ACHN (cell line): ENCODE measurements at places on chromosomes 7 and 10.
A peak's percentile ranks its signal among the peaks of the same experiment; 100 is the strongest.

DNA sequence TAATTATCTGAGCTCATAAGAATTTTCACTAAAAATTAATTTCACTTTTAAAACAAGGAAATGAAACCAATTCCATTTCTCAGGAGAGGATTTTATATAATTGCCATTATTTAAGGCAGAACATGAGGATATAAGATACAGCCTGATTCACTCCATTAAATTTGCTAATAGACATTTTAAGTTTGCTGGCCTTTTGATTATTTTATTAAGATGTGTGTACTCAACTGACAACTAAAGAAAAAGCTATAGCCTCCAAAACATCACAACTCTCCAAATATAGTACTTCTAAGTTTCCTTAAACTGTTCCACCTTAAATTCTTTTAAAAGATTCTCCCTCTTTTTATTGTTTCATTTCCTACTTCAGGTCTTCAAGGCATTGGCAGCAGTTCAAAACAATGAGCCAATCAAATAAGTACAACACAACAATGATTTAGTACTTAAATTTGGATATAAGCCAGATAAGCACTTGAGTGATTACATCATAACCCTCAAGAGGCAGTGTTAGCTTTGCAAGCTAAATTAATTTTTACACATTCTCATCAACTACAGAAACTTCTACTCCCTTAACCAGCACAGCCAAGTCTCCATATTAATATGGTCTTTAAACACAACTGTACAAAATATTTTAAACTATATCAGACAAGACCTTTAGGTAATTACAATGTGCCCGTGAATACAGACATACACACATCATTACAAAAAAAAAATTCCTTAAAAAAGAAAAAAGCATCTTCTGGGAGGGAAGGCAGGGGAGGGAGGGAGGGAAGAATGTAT is 121.8 kb downstream of the KMT2C start:
- DNase-seq = peak; percentile 94

DNA sequence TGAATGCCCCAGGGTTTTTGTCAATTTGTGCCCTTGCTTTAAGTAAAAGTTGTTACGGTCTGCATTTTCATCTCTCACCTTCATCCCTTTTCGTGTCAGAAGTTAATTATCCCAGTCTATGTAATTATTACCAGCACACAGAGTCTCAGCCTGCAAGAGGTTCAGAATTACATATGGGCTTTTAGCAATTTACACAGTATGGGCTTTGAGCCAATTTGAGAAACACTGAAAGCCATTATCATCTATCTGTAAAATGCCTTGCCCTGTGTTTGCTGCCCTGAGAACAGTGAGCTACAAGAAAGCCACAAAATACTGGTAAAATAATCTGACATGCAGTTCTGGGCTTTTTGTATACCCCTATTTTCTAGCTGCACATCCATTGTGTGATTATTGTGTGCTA is 125.6 kb upstream of the STEAP4 start:
- DNase-seq = no peak

DNA sequence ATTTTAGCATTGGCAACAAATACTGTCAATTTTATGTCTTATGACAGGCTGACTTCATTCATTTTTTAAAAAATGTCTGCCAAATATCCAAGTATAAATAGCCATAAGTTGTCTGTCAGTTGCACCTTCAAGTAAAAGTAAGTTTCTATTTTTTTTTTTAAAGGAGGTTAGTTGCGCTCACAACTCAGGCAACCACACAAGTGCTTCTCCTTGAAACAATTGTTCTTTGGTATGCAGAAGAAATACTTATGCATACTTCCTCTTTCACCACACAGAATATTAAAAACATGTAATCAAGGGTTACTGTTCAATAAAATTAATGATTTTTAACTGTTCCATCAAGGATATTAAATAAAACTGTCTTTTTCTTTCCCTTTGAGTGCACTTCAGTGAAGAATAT is 97.9 kb downstream of the RTKN2 start:
- DNase-seq = no peak

DNA sequence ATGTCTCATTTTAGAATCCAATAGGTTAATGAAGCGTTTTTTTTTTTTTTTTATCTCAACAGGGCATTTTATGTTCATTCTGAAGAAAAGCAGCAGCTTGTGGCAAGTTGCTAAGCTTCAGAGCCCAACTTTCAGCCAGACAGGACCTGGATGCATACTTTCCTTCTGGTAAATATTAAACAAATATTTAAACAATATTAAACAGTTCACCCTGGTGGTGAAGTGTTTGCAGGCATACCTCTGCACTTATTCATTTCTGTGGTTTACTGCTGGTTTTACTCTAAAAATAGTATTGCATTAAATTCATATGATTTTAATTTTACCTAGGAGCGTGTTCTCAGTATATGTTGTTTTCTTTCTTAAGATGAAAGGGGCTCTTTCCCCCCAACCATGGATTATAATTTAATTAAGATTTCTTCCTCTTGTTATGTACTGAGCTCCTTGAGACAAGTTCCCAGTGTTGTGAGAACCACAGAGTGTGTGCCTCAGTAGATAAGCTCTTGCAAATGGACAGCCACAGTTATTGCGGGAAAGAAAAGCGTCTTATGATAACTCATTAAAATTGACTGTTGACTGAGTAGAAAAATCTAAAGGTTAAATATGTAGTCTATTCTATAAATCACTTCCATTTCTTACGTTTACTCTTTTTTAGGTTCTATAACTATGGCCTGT is 155.8 kb downstream of the MALRD1 start:
- DNase-seq = peak; percentile 50

GRCh38 chr10:97589479-97589878 is at the start of gene C10orf62:
Gene C10orf62, plus strand, starts transcription at chr10:97589721. Its CDS starts 177 bp downstream, at chr10:97589898.
- DNase-seq = no peak

- DNase-seq = no peak
Measured at GRCh38 chr10:43079856-43080255, 3.0 kb downstream of the RET start.

GRCh38 chr10:133481086-133481643 is 27.4 kb downstream of the SCART1 start:
- no peak for DNase-seq

- DNase-seq = no peak
Measured at GRCh38 chr10:28993861-28994260, 295.0 kb upstream of the LYZL1 start.

DNA sequence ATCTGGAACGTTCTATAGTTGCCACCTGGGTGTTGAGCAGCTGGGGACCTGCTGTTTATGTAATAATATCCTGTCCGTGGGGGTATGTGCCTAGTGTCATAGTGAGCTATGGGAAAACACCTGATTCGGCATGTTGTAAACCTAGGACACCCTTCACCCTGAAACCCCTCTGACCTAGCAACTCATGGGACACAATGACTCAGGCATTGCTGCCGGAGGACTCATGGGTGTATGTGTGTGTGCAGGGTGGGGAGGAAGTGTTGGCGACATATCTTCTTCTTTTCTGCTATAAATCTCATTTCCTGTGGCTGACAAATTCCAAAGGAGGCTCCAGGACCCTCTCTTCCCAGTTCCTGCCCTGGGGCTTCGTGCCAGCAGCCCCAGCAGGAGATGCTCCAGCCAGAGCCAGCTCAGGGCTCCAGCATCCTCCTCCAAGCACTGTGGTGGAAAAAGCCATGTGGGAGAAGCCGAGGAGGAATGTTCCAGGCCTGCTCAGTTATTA is 77.0 kb upstream of the PODXL start:
- no peak for DNase-seq

- peak; percentile 33 for DNase-seq
Measured at GRCh38 chr7:14507617-14508016, 394.9 kb downstream of the DGKB start.

- DNase-seq = no peak
Measured at GRCh38 chr7:136399385-136399784, 422.2 kb upstream of the MTPN start.

DNA sequence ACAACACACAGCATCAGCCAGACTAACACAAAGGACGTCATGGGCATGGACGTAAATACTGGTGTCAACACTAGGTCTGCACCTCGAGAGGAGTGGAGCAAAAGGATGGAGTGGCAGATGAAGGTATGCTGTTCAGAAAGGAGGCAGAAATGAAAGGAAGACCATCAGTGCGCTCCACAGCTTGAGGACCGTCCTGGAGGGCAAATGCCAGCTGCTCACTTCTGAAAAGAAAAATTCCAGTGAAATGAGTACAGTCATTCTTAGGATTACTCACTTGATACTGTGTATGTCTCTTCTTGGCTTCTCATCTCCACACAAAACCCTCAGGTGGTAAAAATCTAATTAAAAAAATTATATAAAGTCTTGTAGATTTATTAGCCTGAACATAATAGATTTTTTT is 44.8 kb downstream of the EGFR start:
- peak; percentile 95 for DNase-seq

DNA sequence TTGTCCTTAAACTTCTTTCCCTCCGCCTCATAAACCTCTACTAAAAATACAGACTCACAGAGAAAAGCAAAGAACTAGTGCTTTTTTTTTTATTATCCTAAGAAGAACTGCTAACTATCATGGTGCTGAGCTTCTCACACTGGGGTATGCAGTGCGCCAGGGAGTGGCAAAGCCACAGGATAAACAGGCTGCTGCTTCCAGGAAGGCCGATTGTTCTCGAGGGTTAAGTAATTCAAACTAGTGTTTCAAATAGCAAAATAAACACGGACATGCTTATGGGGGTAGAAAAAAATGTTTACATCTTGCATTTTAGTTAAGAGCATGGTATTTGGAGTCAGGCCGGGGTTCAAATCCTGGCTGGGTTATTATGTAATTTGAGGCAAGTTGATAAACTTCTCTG is 157.0 kb downstream of the TAX1BP1 start:
- DNase-seq = no peak

DNA sequence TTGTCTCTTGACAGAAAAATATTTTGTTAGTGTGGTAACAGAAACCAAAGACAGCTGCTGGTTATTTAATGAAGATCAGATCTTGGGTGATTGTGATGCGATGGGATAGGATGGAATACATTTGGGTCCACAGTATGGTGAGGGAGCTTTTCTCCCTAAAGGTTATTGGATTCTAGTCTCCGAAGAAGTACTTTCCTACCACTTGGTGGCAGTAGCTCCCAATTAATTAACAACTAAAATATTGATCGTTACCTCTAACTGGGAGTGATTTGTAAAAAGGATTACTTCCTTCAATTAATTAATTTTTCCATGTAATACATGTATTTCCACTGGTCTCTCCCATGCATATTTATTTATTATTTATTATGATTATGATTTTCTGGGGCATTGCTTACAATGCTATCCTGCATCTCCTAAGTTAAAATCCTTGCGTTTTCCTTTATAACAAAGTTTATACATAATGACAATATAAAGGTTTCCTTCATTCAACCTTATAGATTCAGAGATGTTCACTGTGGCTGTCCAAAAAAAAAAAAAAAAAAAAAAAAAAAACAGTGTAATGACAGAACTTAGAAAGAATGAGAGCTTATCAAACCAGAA is 25.6 kb downstream of the TMEM196 start:
- peak; percentile 66 for DNase-seq

GRCh38 chr10:58240531-58240930 is 27.2 kb downstream of the IPMK start:
- DNase-seq = no peak

DNA sequence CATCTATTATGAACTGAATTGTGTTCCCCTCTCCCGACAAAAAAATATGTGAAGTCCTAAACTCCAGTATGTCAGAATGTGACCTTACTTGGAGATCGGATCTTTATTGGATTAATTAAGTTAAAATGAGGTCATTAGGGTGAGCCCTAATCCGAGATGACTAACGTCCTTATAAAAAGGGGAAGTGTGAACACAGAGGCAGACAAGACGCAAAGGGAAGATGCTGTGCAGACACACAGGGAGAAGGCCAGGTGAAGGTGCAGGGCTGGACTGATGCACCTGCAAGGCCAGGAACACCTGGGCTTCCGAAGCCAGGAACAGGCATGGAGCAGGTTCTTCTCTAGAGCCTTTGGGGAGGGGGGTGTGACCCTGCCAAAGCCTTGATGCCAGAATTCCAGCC is 187.8 kb downstream of the PARD3 start:
- DNase-seq = no peak

DNA sequence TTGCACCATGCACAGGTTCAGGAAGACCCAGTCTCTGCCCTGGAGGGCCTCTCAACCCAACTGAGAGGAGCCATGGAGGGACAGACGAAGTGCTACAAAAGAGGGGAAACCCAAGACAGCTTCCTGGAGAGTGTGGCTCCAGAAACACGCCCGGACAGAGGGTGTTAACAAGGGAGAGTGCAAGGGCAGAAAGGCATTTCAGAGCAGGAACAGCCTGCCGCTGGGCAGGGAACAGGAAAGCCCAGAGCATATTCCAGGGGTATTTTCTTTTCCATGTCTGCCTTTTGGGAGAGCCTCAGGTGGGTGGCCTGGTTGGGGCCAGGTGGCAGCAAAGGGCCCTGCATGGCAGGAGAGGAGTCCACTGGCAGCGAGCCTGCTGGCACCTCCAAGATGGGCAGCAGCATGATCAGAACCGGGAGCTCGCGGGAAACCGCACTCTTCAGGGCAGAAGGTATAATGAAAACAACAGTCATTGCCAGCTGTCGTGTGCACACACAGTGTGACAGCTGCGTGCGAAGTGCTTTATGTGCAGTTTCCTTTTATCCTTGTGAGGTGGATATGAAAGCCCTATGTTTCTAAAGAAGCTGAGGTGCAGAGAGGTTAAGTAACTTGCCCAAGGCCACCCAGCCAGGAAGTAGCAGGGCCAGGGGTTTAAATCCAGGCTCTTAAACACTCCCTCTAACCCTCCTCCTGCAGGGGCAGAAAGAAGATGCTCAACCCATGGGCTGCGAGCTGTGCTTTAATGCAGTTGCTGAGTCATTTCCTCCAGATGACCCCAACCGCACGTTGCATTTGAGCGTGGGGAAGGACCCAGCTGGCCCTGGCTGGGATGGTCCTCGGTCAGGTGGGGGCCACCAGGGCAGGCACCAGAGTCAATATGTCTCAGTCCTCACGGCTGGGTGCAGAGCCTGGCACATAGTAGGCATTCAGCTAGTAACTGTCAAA is 128.6 kb downstream of the OAT start:
- no peak for DNase-seq

- DNase-seq = no peak
Measured at GRCh38 chr7:132485136-132485535, 91.1 kb downstream of the PLXNA4 start.

- DNase-seq = no peak
Measured at GRCh38 chr7:128874140-128875031, 11.7 kb downstream of the ATP6V1F start.

DNA sequence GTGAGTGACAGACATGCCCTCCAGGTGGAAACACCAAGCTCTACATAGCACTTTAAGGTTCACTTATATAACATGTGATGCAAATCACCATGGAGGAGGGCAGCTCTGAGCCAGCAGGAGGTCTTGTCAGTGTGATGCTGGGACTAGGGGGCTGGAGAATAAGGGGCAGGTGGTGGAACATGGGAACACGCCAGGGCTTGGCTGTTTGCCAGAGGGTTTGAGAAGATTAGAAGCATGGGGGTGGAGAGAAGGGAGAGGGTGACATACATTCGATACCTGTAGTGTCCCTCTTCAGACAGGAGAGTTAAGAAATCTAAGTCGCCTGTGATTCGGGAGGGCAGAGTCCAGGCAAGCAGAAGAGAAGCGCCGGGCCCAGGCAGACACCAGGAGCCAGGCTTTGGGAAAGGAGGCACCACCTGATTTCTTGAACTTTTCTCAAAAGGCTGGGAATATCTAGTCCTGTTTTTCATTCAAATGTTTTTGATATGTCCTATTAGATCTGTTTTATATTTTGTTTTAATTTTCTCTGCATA is 16.9 kb upstream of the LAMB4 start:
- DNase-seq = no peak
